ENCODE measurements at places on chromosomes 16 and 17. TPM values are rescaled to one million over a fixed set of nuclear protein-coding genes. Genes with fewer than 3 reads are reported as not detected.

- DNase-seq = no peak
Observed at GRCh38 chr17:73042809-73043685, 49.4 kb downstream of the SLC39A11 start.

Gene TBC1D3E
- total RNA-seq = not detected

DNA sequence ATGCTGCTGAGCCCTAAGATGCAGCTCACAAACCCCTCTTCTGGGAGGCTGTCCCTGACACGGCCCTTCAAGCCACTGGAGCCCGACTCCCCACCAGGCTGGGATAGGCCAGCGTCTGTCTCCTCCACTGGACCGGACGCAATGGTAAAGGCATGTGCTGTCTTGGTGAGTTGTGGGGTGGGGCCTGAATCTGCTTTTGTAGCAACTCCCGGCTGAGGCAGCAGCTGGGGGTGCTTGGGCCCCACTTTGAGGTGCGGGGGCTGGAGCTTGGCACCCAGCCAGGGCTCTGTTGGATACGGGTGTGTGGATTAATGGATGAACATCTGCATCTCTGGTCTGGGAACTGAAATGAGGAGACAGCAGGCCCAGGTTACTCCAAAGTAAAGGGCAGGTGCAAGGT is 3.5 kb upstream of the NLRC3 start:
- peak; percentile 49 for DNase-seq

Gene KRTAP4-9
- not detected for total RNA-seq

DNA sequence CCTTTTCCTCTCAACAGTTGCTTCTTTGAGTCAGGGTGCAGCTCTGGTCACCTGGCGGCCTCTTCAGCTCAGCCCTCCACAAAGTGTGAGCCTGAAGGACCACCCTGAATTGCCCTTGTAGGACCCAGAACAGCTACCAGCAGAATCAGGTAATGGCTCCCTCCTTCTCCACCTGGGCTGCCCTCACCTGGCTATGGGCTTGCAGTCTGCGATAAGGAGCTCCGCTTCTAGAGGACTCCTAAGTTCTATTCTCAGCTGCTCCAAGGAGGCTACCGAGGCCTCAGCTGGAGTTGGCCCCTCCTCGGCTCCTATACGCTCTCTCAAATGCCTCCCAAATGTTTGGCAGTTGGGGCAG is 13.4 kb downstream of the SMIM5 start:
- no peak for DNase-seq

- no peak for DNase-seq
Observed at GRCh38 chr17:4014148-4014927, 50.1 kb upstream of the ATP2A3 start.

GRCh38 chr17:82400206-82400605 is 17.9 kb upstream of the HEXD start:
- no peak for DNase-seq

DNA sequence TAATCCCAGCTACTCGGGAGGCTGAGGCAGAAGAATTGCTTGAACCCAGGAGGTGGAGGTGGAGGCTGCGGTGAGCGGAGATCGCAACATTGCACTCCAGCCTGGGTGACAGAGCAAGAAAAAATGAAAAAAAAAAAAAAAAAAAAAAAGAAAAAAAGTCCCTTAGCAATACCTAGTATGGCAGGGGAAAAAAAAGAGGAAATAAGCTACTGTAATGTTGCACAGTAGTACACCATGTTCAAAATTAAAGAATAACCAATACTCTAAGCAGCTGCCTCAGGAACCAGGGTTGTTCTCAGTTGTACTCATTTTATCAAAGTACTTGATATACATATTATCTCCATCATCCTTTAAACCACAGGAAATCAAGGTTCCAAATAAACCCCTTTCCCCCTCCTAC is 17.3 kb upstream of the TXNDC11 start:
- DNase-seq = no peak

- no peak for DNase-seq
Observed at GRCh38 chr16:4800290-4801041, 2.0 kb downstream of the ROGDI start.

DNA sequence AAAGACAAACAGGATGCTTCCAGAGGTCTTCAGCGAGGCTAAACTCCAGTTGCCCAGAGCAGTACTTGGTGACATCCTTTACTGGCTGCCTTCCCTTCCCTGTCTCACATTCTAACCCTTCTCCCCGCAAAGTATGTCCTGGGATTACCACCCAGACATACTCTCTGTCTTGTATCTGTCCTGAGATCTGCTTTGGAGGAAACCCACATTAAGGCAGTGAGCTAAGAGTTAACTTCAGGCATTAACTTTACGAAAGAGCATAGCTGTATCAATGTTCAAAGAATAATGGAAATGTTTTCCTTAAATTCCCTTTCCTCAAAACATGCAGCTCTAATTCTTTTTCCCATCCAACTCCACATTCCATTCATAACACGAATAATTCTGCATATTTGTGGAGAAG is 385.2 kb downstream of the NPIPA8 start:
- DNase-seq = no peak

Gene KCNJ18
- total RNA-seq = not detected

- no peak for DNase-seq
Observed at GRCh38 chr17:47159315-47159714, 29.8 kb downstream of the CDC27 start.

Gene MT1M
- 0.60 TPM for total RNA-seq

Gene DUSP3
- total RNA-seq = 76.8 TPM

GRCh38 chr16:27529962-27530361 is 19.8 kb downstream of the GTF3C1 start:
- no peak for DNase-seq

- DNase-seq = peak; percentile 74
Observed at GRCh38 chr17:38428112-38428642, at the start of gene ARHGAP23. TSS of gene ARHGAP23 (plus strand) at chr17:38428464. CDS start at chr17:38428486, 22 bp downstream.

Measured in hepatocyte (in vitro differentiated cells).